NCI-H510A (cell line): ENCODE measurements at places on chromosomes 1 and 21.

- no peak for DNase-seq
Measured at GRCh38 chr1:29900712-29901111, 664.4 kb downstream of the PTPRU start.

- DNase-seq: no peak
Measured at GRCh38 chr1:241627453-241628259, 12.5 kb downstream of the CHML start.

GRCh38 chr1:95201905-95202304 lies 32.1 kb upstream of the RWDD3 start:
- no peak for DNase-seq

DNA sequence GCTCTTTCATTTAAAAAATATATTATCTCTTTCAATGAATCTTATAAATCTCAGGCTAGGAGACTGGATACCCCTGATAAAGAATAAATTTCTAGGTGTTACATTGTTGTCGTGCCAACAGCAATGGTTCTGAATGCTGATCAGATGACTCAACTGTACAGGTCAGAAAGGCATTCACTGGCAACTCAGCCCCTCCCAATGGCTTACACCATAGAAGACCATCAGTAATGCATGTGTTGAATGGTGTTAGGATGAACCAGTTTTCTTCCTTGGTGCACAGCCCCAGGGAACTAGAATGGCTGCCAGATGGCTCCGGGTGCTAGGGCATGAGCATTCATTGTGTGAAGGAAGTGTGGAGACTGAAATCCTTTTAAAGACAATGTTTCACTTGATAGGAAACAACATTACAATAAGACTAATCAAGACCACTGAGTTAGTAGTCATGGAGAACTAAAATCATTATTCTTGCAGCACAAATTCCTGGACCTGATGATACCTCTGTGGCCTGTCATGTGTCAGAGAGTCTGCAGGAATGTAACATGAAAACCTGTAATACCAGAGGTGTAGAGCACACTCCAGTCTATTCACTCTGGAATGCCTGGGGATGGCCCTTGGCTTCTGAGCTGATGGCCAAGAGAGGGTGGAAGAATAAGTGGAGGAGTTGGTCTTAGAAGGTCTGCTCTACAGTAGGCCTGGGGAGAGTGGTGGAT lies 187.7 kb upstream of the LMO4 start:
- no peak for DNase-seq

GRCh38 chr1:8026976-8027747 lies 1.1 kb upstream of the ERRFI1 start:
- DNase-seq: no peak

DNA sequence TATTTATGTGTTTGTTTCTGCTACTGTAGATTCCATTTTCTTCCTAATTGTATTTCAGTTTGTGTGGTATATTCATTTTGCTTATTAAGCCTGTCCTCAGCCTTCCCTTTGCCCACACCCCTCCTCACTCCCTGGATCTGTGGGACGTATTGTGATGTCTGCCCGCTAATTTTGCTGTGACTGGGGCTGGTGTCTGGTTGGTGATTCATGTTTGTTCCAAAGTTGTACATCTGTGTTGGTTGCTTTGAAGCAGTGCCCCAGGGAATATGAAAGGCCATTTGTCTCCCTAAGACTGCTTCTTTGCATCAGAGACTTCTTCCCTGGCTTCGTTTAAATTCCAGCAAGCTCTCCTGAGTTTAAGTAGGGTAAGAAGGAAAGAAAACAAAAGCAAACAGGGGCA lies 289.5 kb upstream of the SGIP1 start:
- no peak for DNase-seq

DNA sequence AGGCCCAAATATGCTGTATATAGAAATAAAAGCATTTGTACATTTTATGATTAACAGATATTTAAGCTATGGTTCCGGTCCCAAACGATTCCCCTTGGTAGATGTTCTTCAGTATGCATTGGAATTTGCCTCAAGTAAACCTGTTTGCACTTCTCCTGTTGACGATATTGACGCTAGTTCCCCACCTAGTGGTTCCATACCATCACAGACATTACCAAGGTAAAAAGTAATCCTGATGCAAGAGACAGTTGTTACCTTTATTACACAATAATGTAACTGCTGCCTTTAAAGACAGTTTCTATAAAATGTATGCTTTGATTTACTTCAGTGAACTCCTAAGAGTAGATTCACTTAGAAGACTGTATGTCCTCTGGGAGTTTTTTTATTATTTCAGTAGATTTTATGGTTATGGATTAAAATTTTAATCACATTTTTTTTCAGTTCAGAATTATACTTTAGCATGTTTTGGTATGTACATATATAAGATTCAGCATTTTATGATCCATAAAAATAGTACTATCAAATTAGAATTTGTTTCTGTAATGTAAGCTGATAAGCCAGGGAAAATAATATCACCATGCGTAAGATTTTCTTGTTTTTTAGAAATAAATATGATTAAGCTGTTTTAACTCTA lies 96.5 kb downstream of the USP25 start:
- DNase-seq: no peak

GRCh38 chr1:172885411-172885810 lies 165.3 kb downstream of the TNFSF18 start:
- DNase-seq: no peak

DNA sequence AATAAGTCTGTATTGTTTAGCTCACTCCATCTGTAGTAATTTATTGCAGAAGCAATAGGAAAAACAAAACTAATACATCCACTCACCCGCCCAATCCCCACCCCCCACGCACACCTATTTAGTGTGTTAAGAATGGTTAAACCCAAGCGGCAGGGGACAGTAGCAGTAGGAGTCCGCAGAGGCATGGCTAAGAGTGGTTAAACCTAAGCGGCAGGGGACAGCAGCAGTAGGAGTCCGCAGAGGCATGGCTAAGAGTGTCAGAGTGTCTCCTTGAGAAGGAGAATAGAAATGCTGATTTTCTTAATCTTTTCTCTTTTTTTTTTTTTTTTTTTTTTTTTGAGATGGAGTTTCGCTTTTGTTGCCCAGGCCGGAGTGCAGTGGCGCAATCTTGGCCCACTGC lies 34.8 kb upstream of the TMPRSS2 start:
- no peak for DNase-seq

DNA sequence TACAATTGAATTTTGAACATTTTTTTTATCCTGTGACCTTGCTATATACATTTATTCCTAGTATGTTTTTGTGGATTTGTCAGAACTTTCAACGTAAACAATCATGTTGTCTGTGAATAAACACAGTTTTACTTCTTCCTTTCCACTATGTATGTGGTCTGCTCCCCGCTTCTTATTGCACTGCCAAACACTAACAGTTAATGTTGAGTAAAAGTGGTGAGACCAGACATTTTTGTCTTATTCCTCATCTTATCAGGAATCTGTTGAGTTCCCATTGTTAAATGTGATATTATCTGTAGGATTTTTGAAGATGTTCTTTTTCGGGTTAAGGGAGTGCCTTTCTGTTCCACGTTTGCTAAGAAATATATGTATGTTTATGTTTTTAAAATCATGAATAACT lies 45.9 kb downstream of the CAMSAP2 start:
- no peak for DNase-seq

DNA sequence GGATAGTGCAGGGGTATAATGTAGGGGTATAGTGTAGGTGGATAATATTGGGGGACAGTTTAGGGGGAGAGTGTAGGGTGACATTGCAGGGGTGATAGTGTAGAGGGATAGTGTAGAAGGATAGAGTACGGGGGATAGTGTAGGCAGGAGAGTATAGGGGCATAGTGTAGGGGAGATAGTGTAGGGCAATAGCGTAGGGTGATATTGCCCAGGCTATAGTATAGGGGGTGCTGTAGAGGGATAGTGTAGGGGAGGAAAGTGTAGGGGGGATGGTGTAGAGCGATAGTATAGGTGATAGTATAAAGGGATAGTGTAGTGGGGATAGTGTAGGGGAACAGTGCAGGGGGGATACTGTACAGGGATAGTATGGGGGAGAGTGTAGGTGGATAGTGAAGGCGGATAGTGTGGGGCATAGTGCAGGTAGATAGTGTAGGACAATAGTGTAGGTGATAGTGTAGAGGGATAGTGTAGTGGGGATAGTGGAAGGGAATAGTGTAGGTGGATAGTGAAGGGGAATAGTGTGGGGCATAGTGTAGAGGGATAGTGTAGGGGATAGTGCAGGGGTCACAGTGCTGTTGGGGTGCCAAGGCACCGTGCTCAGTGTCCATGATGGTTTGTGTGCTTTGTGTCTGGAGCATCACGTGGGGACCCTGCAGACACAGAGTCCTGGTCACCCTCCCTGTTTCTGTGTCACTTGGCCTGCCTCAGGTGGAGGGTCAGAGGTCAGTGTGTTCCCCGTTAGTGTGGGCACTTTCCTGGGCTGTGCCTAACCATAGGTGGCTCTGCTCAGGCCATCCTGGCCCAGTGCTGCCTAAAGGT lies 10.5 kb upstream of the ARF1 start:
- no peak for DNase-seq

- no peak for DNase-seq
Measured at GRCh38 chr1:34762474-34763141, 3.1 kb downstream of the GJB4 start.

- DNase-seq: no peak
Measured at GRCh38 chr1:231933711-231934626, 307.4 kb downstream of the DISC1 start.

DNA sequence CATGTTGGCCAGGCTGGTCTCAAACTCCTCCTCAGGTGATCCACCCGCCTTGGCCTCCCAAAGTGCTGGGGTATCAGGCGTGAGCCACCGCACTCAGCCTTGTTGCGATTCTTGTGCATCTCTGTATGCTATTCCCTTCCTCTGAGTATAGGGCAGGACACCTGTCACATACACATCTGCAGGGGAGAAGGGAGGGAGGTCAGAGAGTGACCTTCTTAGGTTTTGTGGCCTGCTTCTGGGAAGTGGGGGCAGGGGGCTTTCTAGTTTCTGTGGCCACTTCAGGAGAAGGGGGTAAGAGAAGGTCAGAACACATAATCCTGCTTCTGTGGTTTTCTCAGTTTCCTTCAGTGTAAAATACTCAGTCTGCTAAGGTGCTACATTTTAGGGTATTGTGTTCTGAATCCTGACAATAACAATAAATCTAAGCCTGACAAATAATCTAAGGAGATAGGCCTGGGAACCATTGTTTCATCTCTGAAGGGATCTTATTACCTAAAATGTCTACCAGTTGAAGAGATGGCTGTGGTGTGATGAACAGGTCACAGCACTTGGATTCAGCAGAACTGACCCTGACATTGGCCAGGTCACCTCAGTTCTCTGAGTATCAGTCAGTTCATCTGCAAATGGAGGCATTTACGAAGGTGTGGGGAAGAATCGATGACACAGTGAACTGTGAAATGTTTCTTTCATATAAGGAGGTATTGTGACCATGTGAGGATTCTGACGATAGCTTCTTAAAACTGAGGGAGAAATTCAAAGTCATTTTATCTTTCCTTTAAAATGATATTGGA lies 212.6 kb upstream of the L1TD1 start:
- no peak for DNase-seq

DNA sequence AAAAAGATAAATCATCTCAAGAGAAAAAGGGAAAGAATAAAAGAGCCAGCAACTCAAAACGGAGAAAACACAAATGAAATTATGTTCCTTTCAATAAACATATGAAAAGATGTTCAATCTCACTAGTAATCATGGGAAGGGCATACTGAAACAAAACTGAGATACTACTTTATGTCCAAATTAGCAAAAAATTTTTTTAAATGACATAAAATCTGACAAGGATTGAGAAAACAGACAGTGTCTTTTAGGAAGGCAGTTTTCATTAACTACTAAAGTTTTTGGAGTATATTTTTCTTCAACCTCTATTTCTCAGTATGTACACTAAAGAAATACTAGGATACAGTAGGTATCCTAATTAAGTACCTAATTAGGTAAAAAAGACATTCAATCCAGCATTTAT lies 73.3 kb downstream of the ARID4B start:
- no peak for DNase-seq

GRCh38 chr1:100585786-100586185 lies 47.8 kb downstream of the GPR88 start:
- DNase-seq: no peak

- DNase-seq: no peak
Measured at GRCh38 chr1:106620521-106620954, 435.9 kb upstream of the PRMT6 start.

- no peak for DNase-seq
Measured at GRCh38 chr1:159889821-159890252, 10.1 kb downstream of the CFAP45 start.

GRCh38 chr1:167599957-167600581 lies 30.0 kb upstream of the RCSD1 start:
- no peak for DNase-seq

DNA sequence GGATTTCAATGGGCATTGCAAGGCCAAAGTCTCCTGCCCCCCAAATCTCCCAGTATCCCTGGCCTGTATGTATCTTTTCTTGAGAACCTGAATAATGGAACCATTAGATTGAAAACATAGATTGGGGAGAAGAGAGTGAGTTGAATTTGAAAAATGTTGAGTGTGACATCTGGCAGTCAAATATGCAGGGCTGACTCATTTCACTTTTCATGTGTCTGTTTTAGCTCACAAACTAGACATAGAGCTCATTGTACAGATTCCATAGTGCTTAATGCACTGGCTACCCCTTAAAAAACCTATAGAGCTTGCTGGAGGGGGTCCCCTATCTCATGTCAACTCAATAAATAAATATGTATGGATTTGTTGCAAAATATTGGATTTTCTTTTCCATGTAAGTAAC lies 30.8 kb downstream of the DDR2 start:
- no peak for DNase-seq

- DNase-seq: peak; percentile 41
Measured at GRCh38 chr1:179105393-179105792, 23.5 kb downstream of the TOR3A start.

DNA sequence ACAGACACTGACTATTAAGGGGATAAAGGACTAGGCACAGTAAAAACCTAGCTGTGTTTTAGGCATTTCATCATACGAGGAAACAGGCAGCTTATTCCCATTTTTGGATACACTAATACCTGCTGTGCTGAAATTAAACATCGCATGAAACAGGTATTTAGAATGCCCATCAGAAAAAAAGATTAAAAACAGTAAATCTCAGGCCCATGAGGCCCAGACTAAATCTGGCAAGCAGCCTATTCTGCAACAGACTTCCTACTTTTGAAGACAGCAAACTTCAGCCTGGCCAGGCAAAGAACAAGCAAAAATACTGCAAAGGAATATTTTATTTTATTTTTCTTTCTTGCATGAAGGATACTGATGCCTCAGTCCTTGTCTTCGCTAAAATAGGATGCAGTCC lies 240.2 kb downstream of the LMO4 start:
- DNase-seq: no peak
